Activated CD4-positive, alpha-beta T cell treated with anti-CD3 and anti-CD28 coated beads for 48 hours (primary cell): ENCODE measurements at places on chromosomes 3 and 15.
A peak's percentile ranks its signal among the peaks of the same experiment; 100 is the strongest.

GRCh38 chr15:59917504-59918157, 86.5 kb upstream of the FOXB1 start:
- peak; percentile 88 for DNase-seq

DNA sequence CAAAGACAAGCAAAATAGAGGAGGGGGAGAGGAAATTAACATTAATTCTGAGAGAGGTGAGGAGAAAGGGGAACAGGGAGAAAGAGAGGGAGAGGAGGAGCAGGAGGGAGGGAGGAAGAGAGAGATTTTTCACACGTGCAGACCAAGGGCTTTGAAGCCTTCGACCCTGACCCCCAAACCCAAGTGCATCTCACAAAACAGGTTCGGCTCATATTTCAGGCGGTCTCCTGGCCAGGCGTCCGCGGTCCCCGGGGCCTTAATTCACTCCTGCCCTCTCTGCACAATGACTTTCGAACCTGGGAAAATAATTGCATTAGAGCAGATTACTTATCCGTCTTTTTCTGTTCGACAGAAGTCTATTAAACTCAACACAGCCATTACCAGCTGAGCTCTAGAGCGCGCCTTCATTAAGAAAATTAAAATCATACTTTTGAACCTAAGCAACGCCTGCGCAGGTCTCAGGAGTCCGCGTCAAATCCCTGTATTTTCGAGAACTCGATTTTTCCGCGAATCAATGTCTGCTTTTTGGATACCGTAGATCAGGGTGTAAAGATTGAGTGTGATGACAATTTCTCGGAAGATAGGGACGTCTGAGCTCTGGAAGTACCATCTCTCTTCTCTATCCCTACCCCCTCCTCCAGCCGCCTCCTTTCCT, 220.7 kb downstream of the MEIS2 start:
- no peak for DNase-seq

DNA sequence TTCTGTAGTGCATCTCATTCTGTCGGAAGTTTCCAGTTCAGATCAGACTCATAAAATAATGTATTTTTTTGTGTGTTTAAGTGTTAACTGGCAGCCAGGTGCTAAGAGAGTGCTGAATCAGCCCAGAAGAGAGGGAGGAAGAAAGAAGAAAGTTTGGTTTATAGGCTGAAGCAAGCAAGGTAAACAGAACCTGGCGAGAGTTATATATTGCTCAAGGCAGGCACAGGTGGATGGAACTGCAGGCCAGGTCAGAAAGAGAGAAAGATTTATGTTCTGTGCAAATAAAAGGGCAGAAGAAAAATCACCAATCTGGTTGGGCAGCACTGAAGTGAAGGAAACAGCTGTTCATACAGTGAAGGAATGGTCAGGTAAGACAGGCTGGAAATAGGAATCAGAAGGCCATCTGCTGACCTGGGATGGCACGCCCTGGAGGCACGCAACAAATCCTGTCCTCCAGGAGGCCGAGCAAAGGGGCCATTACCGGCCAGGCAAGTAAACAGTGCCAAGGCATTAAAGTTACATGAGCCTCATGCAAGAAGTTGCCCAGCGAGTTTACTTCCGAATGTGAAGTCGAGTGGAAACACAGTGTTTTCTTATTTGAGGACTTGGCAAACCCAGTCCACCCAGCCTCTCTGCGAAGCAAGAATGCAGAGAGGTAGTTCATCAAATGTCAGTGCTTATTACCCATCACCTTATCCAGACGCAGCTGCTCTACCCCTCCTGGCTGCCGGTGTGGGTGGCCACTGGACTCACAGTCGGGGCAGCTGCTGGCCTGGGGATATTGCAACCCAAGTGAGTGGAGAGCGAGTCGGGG, 309.8 kb downstream of the VPS13C start:
- no peak for DNase-seq

GRCh38 chr3:25445731-25446130, 17.7 kb downstream of the RARB start:
- no peak for DNase-seq

GRCh38 chr3:53938645-53939044, 47.0 kb upstream of the SELENOK start:
- peak; percentile 33 for DNase-seq

GRCh38 chr3:186060222-186060621, 48.7 kb downstream of the ETV5 start:
- peak; percentile 48 for DNase-seq

DNA sequence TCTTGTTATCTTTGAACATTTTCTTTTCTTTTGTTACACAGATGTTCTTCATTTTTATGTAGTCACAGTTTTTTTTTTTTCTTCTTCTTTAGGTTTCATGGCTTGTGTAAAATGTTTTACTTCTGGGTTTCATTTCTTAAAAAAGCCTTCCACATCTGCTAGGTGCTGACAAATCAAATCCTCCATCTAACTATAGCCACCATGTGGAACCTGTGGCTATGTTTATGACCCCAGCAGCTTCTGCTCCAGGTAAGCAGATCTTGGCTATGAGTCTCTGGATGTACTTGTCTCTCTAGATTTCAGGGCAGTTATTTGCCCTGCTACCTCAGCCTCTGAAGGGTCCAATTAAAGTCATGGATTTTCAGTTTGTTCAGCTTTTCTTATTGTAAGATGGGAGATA, 44.5 kb downstream of the OXSM start:
- no peak for DNase-seq

DNA sequence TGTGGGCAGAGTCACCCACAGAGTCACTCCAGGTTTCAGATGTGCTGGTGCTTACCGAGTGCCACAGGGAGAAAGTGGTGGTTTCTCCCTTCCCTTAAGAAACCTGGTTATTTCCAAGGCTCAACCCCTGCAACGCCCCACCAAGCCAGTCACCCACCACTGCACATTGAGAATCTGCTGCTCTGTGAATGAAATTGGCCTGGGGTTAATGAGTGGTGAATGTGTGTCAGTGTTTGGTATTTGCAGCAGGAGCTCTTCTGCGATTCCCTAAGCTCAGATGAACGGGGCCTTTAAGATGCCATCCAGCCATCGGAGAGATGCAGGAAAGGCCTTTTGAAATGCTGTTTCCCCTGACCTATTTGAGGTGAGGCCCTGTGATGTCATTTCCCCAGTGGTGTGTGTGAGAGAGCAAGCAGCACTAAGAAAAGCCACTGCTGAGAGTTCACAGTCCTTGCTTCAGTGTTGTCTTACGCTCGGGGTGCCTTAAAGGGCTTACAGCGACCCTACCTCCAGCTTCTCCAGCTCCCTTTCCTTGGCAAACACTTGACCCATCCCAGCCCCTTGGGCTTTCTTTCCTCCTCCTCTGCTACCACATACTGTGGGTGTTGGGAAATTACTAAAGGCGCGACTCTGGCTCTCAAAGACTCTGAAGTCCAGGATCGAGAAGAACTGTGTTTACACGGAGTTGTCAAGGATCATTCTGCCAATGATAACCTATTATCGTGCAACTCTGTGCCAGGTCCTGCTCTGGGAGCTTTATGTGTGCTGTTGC, 68.9 kb downstream of the SMAD3 start:
- peak; percentile 67 for DNase-seq

DNA sequence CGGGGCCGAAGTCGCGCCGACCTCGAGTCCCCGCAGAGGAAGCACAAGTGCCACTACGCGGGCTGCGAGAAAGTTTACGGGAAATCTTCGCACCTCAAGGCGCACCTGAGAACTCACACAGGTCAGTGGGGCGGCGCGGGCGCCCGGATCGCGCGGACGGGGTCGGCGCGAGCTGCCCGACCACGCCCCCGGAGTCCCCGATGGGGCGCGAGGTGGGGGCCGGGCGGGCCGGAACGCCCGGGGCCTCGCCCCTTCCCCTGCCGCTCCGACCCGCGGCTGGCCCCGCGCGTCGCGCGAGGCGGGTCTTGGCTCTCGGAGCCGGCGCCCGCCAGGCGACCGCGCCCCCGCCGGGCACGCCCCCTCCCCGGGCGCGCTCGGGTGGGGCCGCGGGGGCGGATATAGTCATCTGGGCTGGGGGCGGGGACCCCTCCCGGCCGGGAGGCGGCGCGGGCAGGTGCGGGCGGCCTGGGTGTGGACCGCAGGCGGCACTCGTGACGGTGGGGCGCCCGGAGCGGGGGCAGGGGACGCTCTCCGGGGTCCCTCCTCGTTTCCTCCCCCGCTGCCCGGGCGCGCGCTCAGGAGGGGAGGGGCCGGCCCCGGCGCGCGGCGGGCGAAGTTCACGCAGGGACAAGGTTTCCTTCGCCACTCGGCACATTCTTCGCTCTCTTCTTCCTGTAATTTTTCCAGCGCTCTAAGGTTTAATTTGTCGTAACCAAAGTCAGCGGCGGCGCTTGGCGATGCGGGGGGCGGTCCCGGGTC, 1.2 kb downstream of the KLF13 start:
- peak; percentile 67 for DNase-seq

- no peak for DNase-seq
Measured at GRCh38 chr3:125214738-125215137, 2.2 kb upstream of the SLC12A8 start.

GRCh38 chr3:54780336-54780735, 147.5 kb downstream of the LRTM1 start:
- DNase-seq = no peak

GRCh38 chr3:79516795-79517194, 251.0 kb downstream of the ROBO1 start:
- DNase-seq = no peak

GRCh38 chr15:68818066-68818768, 2.5 kb downstream of the ANP32A start:
- peak; percentile 78 for DNase-seq

DNA sequence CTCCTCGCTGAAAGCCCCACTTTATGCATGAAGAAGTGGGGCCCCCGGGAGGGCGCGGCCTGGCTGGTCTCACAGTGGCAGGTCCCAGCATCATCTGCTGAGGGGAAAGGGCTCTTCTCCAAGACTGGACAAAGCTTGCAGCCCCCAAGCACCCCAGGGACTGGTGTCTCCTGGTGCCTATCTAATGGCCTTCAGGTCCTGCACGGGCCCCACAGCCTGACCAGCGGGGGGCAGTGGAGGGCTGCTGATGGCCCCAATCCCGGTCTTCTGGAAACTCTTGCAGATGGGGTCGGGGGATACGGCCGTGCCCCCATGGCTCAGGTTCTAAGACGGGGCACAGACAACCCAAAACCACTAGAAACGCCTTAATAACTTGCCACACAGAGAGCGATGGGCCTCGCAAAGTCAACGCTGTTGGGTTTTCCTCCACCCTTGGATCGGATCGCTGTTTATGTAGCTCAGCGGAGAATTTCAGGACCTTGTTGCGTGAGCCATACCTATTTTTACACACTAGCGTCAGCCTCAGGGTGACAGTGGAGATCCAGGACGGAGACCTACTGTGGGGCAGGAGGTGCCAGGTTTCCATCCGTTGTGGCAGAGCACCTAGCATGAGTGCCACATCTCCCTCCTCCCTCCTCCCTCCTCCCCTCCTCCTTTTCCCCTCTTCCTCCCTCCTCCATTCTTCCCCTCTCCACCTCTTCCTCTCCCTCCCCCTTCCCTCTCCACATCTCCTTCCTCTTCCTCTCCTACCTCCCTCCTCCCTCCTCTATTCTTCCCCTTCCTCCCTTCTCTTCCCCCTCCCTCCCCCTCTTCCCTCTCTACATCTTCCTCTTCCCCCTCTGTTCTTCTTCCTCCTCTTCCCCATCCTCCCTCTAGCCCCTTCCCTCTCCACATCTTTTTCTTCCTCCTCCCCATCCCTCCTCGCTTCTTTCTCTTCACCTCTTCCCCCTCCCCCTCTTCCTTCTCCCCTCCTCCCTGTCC, 79.3 kb upstream of the ALDH1L1 start:
- peak; percentile 41 for DNase-seq

DNA sequence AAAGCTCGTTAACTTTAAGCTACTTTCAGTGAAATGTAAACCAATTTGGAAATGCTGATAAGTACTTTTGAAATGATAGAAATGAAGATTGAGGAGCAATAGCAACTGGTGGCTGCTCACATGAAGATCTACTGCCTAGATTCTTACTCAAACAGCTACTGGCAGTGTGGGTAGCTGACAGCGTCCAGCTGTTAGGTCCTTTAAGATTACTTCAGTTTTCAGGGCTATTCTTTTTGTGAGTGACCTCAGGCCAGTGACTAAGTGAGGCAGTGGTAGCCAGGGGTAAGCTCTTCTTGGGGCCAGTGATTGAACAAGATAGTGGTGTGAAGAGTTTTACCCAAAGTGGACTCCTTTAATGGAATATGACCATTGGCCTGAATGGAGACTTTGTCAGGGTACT, 41.3 kb downstream of the NECTIN3 start:
- no peak for DNase-seq

- no peak for DNase-seq
Measured at GRCh38 chr3:192156382-192156781, 571.0 kb downstream of the FGF12 start.

DNA sequence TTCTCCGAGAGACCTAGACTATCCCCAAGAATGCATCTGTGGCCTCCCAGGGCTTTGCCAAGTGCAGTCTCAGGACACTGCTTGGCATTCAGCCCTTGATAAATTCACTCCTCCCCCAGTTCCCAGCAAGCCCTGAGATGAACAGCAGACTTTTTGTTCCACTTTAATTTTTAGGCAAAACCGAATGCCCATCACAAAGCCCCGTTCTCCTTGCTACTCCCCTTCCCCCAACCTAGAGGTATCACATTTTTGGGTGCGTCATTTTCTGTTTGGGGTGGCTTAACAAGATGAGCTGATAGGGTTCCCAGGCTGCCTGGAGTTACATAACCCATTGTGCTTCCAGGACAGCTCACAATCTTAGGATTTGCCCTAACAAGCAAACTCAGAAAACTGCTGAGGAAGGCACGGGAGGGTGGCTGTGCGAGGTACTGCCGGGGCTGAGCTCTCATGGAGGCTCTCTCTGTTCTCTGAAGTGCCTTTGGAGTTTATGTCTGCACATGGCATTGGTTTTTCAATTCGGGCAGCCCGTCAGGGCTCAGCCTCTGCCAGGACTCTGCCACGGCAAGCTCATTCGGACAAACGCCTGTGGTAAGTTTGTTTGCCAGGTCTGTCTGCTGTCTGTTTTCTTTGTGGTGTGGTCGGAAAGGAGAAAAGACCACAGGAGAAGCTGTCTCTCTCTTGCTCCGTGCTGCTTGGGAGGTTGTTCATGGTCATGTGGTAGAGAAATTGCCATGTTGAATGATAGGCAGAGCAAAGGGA, at the start of gene TRAK1:
Gene TRAK1 (plus strand): TSS at position 385 of the 759 bp plus-strand sequence. CDS start 113 bp downstream, at position 498.
- DNase-seq = no peak

- DNase-seq = no peak
Measured at GRCh38 chr3:188867691-188868265, 304.0 kb upstream of the TPRG1 start.

- DNase-seq = no peak
Measured at GRCh38 chr3:160738048-160738447, 18.0 kb upstream of the PPM1L start.

- DNase-seq = no peak
Measured at GRCh38 chr15:41474436-41474835, 19.2 kb upstream of the ITPKA start.
